ENCODE measurements at places on chromosomes 3 and 15.

- no peak for DNase-seq
Observed at GRCh38 chr15:92808598-92809063, 91.5 kb upstream of the CHD2 start.

DNA sequence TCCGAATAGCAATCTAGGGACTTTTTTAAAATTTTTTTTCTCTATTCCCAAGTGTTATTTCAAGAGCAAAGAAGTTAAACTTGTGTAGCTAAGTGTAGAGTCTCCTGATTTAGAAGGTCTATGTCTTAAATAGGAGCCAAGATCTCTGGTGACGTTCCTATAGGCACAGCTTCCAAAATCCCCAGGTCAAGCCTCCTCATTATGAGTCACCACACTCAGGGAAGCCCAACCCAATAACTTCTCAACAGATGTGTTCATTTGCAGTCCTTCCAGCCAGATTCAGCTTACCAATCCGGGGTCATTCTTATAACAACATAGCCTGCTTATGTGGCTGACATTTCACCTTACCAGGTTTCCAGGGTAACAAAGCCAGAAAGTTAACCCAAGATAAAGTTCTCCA lies 270.3 kb downstream of the IL5RA start:
- DNase-seq, result no peak

- DNase-seq, result no peak
Observed at GRCh38 chr3:143363949-143364348, 244.4 kb downstream of the CHST2 start.

GRCh38 chr3:10289077-10289476 lies 3.7 kb downstream of the GHRL start:
- DNase-seq, result no peak
